ENCODE measurements at places on chromosomes 3 and 15. TPM values are rescaled to one million over a fixed set of nuclear protein-coding genes. Genes with fewer than 3 reads are reported as not detected.

DNA sequence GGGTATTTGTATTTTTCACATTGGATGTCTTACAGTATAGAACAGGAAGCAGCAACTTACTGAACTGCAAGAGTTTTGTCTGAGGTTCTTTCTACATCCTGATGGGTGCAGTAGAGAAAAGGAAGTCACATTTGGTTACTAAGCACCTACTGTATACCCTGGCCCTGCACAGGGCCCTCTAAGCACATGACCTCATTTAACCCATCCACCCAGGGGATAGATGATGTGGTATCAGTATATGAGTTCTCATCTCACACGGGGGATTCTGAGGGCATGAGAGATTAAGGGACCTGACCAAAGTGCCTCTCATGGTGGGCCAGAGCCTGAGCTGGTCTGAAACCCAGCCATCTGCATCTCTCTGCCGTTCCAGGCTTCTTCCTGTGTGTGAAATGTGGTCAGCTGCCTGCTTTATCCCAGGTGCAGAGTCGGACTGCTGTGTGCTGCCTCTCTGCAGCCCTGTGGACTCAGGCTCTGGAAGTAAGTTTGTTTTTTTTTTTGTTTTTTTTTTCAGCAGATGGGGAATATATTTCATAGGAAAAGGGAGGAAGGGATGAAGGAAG lies 17.9 kb downstream of the SLC6A11 start:
- DNase-seq: no peak

DNA sequence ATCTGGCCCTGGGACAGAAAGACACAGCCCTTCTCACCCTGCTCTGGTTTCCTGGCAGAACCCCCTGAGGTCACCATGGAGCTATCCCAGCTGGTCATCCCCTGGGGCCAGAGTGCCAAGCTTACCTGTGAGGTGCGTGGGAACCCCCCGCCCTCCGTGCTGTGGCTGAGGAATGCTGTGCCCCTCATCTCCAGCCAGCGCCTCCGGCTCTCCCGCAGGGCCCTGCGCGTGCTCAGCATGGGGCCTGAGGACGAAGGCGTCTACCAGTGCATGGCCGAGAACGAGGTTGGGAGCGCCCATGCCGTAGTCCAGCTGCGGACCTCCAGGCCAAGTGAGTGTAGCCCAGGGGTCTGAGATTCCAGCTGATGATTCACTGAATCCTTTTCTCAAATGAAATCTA lies 61.7 kb downstream of the BOC start:
- DNase-seq: no peak

DNA sequence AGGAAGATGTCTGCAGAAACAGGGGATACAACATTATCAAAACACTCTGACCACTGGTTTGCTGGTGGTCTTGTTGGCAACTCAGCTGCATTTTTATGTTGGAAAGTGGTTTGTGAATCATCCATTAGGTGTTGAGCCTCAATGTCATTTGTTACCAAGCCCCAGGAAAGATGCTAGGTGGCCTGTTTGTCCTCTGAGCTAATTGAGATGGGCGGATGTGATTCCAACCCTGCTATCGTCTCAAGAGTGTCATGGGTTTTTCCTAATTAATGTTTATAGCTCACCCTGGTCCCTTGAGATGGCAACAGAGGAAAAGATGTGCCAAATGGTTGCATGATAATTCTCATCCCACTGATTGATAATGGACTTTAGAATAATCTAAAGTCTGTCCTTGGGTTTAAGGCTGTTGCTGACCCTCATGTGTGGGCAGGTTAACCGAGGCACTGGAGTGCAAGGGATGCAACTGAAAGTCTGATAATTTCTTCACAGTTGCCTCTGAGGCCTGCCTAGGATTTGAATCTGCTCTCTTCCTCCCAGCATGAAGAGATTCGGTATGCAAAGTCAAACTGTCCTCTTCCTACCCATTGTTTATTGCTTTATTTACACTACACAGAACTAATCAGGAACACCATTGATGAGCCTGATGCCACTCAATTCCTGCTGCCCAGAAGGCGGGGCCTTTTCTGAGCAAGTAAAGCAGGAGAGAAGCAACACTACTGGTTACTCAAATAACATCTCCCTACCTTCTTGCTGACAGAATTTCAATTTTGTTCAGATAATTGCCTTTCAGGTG lies 166.2 kb upstream of the TBC1D5 start:
- no peak for DNase-seq

GRCh38 chr15:51438526-51438925 lies 97.1 kb downstream of the GLDN start:
- DNase-seq: no peak

DNA sequence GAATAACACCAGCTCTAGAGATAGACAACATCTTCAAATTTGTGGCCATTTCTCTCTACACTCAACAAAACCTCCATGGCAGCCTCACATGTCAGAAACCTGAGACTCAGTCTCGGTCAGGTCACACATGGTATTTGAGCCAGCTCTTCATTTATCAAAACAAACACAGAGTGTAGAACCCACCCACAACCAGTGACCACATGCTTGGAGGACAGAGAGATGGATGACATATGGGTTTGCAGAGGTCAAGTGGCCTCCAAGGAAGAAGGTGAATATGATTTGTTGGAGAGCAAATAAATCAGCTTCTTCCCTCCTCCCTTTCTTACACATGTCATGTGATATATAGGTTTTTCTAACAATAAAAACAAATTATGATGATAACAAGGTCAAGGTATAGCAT lies 278.1 kb upstream of the LRTM1 start:
- DNase-seq: no peak

GRCh38 chr3:36924744-36925521 lies 19.9 kb downstream of the TRANK1 start:
- DNase-seq: no peak

DNA sequence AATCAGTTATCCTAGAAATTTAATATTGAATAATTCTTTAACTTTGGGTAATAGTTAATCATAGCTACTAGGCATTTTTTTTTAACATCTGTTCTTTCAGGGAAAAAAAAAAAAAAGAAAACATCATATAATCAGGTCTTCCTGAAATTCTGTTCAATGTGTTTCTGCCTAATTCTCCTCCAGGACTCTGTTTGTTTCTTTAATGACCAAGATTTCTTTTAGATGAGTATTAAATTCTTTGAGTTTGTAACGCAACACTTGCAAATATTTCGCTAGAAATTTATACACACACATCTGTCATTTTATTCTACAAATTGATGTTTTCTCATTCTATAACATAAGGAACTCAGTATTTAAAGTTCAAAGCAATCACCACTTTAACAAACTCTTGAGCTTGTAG lies 56.7 kb downstream of the ALCAM start:
- DNase-seq: no peak

GRCh38 chr15:85620690-85621049 lies 174.1 kb downstream of the KLHL25 start:
- DNase-seq: no peak

DNA sequence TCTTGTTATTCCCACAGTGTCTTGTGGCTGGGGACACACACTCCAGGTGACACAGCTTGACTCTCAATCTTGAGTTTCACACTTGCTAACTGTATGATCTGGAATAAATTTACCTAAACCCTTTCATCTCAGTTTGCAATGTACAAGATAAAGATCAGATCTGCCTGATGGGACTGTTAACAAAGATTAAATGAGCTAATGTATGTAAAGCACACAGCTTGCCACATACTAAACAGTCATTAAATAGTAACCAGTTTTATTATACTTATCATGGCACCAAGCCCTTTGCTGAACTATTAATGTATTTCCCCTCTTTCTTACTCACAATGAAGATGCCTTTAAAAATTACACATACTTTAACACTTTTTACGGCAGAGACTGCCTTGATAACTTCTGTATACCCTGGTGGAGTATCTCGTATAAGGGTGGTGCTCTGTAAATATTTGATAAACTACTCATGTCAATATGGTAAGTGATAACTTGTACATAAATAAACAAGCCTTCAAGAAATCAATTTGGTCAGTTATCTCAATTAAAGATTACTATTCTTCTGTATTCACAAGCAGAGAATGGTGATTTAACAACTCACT lies 184.5 kb downstream of the STAG1 start:
- DNase-seq: no peak

DNA sequence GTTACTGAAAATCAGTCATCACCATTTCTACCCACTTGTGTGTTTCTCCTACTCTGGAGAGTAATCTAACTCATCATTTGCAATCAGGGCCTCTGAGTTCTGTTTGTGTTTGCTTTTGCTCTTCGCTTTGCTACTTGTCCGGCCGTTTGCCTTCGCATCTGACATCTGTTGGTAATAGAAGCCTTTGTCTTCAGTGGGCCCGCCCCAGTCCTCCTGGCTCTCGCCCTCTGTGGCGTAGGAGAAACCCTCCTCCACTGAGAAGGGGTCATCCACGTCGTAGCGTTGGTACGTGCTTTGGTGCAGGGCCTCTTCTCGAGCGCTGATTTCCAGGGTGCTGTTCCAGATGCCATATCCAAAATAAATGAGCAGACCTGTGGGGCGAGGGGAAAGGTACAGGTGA lies 48.3 kb downstream of the CLDN11 start:
- DNase-seq: no peak

Gene BRK1
- 48.0 TPM for total RNA-seq

Gene BNC1
- 29.6 TPM for total RNA-seq

Gene AHSG
- total RNA-seq: not detected

Gene RYR3
- 1.8 TPM for total RNA-seq

All from lower leg skin (tissue), 4 donors.